ENCODE measurements at places on chromosomes 11 and 22.

DNA sequence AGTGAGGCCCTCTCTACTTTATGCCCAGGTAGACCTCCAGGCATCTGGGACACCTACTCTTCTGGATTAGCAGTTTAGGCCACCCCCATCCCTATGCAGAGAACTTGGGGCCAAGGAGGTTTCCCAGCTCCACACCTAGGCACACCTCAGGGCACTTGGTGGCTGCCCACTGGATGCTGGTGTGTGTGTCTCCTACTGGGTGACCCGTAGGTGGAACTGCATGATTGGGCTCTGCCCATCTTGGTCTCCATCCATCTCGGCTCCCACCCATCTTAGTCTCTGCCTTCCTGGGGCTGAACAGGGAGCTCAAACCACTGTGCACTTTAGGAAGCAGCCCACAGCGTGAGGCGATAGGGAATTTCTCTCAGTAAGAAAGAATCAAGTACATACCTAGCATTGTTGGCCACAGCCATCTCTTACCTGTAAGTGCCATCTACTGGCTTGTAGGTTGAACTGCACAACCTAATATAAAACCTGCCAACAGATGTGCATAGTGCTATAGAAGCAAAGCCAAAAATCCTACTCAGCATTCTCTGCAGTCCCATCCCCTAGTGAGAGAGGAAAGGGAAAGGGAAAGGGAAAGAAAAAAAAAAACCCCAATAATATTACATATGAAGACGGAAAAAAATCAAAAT lies 61.6 kb upstream of the PTPN5 start:
- DNase-seq, result no peak

DNA sequence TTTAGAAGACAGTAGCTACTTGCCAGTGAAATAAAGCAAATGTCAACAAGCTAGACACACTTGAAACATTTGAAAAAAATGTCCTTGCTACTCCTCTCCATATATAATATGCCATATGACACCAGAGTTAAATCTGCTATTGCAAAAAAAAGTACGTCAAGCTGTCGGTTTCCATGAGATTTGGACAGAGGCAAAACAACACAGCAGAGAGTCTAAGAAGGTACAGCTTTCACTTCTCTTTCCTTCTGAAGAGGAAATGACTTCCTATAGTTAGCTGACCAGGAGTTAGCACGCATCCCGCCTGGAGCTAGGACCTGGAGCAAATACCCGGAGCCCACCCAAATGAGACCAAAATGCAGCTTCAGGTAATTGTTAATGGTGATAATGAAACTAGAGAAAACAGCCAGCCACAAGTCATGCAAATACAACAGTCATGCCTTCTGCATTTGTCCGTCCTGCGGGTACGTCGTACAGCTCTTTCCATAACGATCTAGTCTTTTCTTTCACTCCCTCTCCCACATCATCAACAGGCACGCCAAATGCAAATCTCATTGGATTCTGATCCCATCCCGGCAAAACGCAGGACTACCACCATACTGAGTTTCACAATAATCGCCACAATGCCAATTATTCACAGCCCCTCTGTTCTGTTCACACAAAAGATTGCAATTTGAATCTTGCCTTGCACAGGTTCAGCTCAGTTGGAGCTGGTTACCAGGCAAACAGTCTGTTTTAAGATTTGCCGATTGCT lies 395.0 kb upstream of the CCDC90B start:
- no peak for DNase-seq

- DNase-seq, result no peak
These were observed 25.0 kb upstream of the TUB start for GRCh38 chr11:8055836-8056526.

DNA sequence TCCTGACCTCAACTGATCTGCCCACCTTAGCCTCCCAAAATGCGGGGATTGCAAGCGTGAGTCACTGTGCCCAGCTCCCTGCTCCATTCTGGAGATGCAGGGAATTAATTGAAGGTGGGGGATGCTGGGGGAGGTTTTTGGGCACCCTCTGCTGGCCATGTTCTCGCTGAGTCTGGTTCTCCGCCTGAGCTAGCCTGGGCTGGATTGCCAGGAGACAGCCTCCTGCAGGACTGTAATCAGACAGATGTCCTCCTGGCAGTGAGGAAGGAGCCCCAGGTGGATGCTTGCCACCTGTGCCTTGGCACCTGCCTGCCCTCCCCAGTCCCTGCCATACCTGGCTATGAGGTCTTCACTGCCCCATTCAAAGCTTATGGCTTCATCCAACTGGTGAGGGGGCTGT lies 5.4 kb downstream of the MTFP1 start:
- no peak for DNase-seq

- DNase-seq, result peak; percentile 10
These were observed 6.2 kb downstream of the TBX1 start for GRCh38 chr22:19766511-19767426.

GRCh38 chr11:75514596-75514995 lies 11.1 kb downstream of the GDPD5 start:
- no peak for DNase-seq

DNA sequence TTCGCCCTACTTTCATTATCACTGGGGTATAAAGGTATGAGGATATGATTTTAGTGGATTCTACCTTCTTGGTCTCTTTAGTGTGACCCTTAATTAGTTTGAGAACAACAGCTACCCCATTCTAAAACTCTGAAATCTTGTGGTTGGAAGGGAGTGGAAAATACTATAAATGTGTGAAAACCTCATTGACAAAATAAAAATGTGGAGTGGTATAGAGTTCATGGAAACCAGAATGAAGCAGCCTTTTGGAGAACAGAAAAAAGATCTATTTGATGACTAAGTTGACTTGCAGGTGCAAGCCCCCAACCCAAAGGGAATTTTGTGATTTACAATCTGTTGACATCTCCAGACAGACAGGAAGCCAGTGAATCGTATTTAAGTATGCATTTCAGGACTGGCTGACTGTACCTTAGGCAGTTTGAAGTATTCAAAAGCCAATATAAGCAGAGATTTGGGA lies 75.8 kb downstream of the GAS2 start:
- DNase-seq, result no peak

DNA sequence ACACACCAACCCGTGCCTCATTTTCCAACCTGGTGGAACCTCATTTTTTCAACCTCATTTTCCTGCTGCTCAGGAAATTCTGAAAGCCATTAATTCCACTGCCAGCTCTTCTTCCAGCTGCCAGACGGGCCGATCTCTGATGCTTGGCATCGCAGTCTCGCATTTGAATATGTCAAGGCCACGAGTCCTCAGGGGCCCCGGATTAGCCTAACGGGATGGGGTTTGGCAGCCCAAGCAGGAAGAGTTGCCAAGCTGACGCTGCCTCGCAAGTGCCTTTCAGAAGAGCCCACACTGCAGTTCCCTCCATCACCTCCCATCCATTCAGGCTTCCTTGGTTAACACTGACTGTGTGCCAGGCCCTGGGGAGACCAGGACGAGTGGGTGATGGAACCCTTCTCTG lies 8.7 kb downstream of the RASD2 start:
- DNase-seq, result no peak

- DNase-seq, result no peak
These were observed 424.6 kb downstream of the BUD13 start for GRCh38 chr11:116348226-116348625.

DNA sequence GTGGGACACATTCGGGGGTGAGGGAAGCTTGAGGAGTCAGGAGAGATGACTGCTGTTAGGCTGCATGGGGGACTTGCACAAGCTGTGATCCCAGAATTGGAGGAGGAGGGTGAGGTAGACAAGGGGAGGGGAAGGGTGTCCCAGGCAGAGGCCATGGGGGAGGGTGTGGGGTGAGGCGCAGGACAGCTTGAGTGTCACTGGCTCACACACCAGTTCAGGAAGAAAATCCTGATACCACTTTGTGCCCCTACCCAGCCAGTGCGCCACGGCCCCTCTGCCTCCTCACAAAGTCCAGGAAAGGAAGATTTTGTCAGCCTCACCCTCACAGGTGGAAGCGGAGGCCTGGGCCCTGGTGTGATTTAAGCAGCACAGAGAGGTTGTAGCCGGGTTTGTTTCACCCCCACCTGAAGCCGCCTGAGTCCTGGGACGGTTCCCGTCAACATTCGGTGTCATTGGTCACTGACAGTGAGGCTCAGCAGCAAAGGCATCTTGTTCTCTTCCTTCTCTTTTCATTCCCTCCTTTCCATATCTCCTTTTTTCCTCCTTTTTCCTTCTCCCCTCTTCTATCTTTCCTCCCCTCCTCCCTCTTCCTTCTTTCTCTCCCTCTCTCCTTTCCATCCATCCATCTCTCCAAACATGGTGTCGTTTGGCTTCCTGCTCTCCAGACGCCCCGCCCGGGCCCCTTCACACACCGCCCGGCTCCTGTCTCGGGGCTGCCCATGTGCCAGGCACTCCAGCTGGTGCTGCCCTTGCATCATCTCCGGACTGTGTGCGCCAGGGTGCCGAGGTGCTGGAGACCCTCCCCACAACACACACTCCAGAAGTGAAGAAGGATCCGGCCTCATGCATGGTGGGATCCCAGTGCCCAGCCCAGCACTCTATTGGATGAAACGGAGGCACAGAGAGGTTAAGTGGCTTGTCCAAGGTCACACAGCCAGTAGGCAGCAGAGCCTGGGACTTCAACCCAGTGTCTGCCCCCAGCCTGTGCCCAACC lies 89.3 kb downstream of the MPPED1 start:
- no peak for DNase-seq

- DNase-seq, result peak; percentile 78
These were observed 799 bp downstream of the CCDC88B start for GRCh38 chr11:64340671-64341335.
